ENCODE measurements at places on chromosomes 3 and 15.

- no peak for DNase-seq
These were observed 230.2 kb upstream of the CD96 start for GRCh38 chr3:111311709-111312235.

- DNase-seq = no peak
These were observed 3.7 kb downstream of the DUOX1 start for GRCh38 chr15:45133561-45133920.

GRCh38 chr3:178184833-178185232, 351.4 kb upstream of the KCNMB2 start:
- no peak for DNase-seq

DNA sequence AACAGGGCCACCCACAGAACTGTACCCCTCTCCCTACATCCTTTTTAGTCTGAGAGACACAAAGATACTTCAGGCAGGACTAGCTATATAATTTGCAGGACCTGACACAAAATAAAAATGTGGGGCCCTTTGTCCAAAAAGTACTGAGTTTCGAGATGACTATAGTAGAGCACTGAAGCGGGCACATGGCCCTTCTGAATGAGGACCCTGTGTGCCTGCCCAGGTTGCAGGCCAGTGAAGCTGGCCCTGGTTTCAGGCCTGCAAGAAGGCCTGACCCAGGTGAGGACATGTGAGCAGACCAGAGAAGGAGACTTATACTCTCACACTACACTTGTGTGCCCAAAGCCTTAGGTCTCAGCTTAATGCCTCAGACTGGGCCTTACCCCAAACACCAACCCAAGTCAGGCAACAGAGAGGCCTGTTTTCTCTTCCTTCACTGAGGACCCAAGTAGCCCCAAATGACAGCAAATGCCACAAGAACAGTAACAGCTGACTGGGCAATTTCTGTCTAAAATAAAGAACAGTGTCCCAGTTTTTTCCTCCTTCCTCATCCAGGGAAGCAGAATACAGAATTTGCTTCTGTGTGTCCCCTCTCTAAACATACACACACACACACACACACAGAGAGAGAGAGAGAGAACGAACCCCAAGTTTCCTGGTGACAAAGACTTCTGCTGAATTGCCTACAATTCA, 100.9 kb upstream of the ARHGEF3 start:
- DNase-seq = no peak

- no peak for DNase-seq
These were observed at the start of gene WNT5A for GRCh38 chr3:55486857-55487380. TSS of gene WNT5A (minus strand) at chr3:55487306. CDS start at chr3:55486985, 321 bp downstream.

DNA sequence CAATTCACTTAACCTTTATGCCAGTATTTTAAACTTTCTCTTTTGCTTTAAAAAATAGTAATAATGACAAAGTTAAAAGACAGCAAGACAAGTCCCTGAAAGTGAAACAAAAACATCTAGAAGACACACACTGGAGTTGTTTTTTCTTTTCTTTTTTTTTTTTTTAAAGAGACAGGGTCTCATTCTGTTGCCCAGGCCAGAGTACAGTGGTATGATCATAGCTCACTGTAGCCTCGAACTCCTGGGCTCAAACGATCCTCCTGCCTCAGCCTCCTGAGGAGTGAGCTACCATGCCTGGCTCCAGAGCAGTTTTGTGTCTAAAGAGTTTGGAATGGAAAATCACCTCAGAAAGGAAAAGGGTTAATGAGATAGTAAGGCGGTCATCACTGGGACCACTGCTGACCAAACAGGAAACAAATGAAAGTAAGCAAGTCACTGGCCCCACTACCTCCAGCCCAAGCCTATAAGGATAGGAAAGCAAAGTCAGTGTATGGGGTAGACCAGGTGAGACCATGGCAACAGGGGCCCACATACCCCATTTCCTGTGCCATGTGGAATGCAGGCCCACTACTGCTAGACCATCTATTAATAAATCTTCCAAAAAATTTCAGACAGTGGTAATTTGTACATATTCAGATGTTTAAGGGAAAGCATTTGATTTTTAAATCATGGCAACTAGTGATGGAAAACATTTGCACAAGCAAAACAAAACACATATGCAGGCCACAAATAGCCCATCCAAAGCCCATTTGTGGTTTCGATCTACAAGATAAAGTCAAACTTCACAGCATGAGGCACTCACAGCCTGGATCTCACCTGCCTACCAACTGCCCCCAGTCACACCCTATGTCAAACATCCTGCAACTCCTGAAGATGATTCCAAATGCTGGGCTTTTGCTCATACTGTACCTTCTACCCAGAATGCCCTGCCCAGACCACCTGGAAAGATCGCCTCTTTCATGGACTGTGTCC, 62.6 kb downstream of the OSBPL10 start:
- DNase-seq = no peak

- DNase-seq = no peak
These were observed 324.6 kb upstream of the TBC1D5 start for GRCh38 chr3:18066899-18067582.

DNA sequence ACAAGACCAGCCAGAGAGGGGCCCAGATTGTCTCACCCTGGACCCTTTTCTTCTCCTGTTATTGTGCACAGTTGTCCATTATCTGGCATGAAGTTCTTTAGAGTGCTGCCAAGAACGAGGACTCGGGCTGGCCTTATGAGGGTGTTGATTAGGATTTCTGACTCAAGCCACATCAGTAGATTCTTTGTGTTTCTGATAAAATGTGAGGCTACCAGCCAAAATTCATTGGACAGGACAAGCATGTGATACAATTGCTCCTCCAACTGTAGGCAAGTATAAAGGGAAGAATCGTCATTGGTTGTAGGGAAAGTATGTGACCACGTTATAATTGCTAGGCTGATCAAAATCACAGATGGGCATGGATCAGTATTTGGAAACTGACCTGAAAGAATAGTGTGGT, 99.2 kb upstream of the TMC3 start:
- DNase-seq = no peak

GRCh38 chr3:152452318-152452717, 183.6 kb downstream of the MBNL1 start:
- no peak for DNase-seq

DNA sequence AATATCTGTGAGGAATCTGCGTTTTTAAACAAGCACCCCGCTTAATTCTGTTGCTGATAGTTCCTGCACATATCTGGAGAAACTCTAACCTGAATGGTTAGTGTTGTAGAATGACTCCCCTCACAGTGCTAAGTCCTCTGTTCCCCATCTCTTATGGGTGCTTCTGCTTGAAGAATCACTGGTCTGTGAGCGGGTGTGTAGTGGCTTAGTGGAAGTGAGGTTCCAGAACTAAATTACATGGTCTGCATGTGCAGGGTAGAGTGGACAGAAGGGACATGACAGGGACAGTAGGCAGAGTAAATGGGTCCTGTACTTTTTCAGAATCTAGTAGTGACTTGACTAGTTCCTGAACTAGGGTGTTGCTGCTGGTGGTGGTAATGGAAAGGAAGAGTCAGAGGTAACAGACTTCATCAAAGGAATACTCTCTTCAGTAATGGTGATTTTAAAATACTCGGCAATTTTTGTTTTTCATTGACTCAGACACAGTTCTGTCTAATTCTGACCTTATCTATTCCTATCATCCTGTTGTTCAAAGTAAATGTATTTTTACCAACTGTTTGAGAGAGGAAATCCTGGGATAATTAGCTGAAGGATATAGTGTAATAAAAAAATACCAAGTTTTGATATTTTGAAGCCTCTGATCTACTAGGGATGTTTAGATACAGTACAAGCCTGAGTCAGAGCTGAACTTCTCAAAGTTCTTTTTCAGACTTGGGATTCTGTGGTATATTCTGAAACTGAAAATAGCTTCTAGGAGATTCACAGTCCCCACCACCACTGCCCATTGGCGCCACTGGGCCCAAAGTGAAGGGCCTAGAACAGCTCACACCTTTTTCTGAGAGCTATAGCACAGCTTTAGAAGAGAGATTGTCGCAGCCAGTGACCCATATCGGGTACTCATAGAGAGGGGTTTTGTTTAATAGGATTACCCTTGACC, 55.5 kb downstream of the FNDC3B start:
- DNase-seq = no peak

DNA sequence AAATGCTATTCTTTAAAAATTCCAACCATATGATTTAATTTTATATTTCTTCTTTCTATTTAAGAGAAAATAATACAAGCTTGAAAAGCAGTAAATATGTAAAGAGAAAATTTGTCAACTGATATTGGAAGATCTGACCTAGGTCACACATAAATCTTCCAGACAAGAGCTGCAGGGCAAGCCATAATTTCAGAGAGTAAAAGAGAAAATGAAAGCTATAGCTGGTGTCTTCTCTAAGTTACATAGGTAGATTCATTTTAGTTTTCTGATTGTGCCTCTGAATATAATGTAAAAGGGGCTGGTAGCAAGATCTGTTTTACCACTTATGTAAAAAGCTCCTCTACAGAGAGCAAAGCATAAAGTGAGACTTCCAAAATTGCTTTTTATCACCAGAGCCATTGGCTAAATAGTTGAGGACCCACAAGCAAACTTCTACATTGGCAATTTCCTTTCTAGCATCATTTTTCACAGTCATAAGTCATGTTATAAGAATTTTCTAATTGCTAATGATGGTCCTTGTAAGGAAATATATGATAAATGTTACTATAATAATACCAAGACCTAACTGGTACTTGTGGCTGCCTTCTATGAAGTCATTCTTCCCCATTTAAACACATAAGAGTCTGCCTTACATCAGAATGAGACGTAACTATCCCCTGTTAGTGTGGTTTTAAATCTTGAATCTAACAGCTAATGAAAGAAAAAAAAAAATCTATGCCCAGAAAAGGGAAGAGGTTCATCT, 80.8 kb upstream of the SKOR1 start:
- DNase-seq = no peak

DNA sequence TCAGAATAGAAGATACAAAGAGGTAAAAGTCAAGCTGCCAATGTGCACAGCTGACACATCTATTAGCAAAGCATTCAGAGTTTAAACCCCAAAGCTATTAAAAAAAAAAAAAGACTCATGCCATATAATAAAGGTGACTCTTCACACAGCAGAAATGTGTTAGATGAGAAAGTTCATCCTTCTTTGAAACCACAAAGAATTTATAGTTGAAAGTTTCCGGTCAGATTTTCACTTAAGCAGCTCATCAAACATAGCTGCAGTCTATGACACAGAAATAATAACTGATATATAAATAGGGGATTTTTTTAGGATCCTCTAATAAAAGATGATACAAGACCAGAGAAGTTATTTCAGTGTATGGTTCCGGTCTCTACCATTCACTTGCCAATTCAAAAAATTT, 76.6 kb downstream of the WWTR1 start:
- DNase-seq = no peak

DNA sequence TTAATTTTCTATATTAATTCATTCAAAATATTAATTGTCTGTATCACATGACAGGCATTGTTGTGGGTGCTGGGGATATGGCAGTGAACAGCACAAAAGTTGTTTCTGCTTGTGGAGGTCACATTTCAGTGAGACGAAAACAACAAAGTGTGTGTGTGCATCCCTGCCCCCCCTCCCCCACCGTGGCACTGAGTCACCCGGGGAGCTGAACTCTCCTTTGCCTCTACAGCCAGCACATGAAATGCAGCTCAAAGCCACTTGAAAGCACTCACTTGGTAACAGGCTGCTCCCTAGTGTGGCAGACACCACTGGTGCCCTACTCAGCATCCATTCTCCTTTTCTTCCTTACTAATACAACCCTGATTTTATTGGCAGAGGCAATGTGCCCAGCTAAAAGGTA, 16.9 kb upstream of the SCAMP5 start:
- DNase-seq = peak; percentile 21

DNA sequence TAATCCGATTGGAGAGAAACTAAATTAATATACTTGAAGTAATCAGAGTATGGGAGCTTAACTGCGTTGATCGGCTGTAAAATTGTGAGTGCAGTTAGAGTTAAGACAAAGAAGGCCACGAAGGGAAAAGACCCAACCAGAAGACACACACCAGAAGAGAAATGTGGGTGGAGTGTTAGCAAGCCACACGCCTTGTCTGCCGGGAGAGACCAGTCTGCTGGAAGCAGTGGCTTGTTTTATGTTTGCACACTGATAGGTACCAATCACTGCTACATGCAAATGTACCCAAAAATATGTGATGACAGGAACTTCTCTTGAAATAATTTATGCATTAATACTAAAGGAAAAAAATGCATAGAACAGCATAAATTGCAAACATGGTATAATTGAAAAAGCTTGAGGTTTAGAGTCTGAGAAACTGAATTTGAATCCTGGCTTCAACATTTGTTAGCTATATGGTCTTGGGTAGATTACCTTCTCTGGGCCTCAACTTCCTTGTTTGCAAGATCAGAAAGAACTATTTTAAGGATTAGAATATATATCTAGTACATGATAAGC, 23.1 kb downstream of the EEFSEC start:
- DNase-seq = no peak

GRCh38 chr3:46971742-46972141, 4.8 kb downstream of the CCDC12 start:
- no peak for DNase-seq

- peak; percentile 2 for DNase-seq
These were observed 19.7 kb downstream of the RAB11A start for GRCh38 chr15:65888981-65889380.

DNA sequence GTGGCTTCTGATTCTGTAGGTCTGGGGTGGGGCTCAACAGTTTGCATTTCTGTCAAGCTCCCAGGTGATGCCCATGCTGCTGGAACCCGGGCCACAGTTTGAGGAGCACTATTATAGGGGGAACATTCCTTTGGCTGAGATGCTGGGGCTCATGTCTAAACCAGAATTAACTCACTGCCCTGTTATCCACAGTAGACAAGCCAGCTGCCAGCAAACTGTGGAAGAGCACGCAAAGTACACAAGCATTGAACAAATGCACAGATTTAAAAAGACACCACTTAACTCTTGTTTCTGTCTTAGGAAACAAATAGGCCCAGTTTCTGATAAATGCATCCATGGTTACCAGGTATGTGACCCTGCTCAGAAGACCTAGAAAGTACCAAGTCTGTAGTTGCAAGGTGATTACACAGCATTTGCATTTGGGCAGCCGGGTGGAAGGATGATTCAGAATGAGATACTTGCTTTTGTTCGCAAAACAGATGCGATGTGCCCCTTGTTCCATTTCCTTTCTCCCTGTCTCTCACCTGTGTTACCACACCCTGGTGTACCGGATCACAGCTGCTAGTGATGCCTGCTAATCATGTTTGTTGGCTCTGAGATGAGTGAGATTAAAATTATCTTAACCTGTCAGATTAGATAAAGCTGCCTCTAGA, 12.4 kb downstream of the GYG1 start:
- peak; percentile 2 for DNase-seq

DNA sequence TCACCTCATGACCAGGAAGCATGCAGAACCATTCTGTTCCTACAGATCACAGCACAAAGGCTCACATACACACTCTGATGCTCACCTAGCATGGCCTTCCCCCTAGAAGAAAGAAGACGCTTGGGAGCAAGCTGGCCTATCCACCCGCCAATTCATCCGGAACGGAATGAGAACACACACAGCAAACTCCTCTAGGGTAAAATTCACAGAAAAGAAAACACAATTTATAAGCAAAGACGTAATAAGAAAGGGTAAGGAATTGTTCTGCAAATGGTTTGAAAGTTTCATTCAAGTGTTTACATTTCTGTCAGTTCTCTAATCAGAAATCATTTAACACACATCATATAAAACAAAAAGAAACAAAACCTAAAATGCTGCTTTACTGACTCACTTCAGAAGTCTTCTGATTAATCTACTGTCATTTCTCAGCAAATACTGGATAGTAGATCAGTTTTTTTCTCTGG, 218.1 kb downstream of the OSBPL10 start:
- DNase-seq = no peak

- DNase-seq = no peak
These were observed 846.6 kb downstream of the MCTP2 start for GRCh38 chr15:95078003-95078402.

GRCh38 chr3:186340204-186340603, 21.8 kb downstream of the DGKG start:
- no peak for DNase-seq

- no peak for DNase-seq
These were observed 664 bp upstream of the NR2C2 start for GRCh38 chr3:14946739-14947099.

Data from stimulated activated naive CD4-positive, alpha-beta T cell treated with Interleukin-2 at 50 U/mL for 16 hours (primary cell).